Dorsolateral prefrontal cortex (tissue), 122 donors: ENCODE measurements at places on chromosomes 7 and 10. TPM values are rescaled to one million over a fixed set of nuclear protein-coding genes. Genes with fewer than 3 reads are reported as not detected.

TMUB1 gene
- 27.2 TPM for total RNA-seq

GARIN1A gene
- total RNA-seq, result 6.2 TPM

CCL24 gene
- total RNA-seq, result not detected

GPNMB gene
- 16.9 TPM for total RNA-seq

ATXN7L1 gene
- 33.9 TPM for total RNA-seq
